Activated T-cell treated with anti-CD3 and anti-CD28 coated beads for 1 hour (primary cell): ENCODE measurements at places on chromosomes 3 and 15.

GRCh38 chr3:127655641-127656040 lies 17.1 kb upstream of the ABTB1 start:
- no peak for DNase-seq

- no peak for DNase-seq
Observed at GRCh38 chr15:91318516-91318915, 218.5 kb downstream of the SV2B start.

GRCh38 chr3:186097317-186097662 lies 11.6 kb downstream of the ETV5 start:
- no peak for DNase-seq

GRCh38 chr15:68364660-68365035 lies 67.3 kb downstream of the ITGA11 start:
- no peak for DNase-seq

- DNase-seq: no peak
Observed at GRCh38 chr15:89926158-89926557, 13.4 kb upstream of the ARPIN start.

DNA sequence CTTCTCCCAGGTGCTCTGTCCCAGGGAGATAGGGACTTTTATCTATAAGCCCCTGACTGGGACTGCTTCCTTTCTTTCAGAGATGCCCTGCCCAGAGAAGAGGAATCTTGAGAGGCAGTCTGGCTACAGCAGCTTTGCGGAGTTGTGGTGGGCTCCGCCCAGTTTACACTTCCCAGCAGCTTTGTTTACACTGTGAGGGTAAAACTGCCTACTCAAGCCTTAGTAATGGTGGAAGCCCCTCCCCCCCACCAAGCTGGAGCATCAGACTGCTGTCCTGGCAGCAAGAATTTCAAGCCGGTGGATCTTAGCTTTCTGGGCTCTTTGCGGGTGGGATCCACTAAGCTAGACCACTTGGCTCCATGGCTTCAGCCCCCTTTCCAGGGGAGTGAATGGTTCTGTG lies 253.8 kb upstream of the ARL6 start:
- DNase-seq: no peak

- no peak for DNase-seq
Observed at GRCh38 chr3:188486952-188487351, 333.0 kb downstream of the LPP start.

DNA sequence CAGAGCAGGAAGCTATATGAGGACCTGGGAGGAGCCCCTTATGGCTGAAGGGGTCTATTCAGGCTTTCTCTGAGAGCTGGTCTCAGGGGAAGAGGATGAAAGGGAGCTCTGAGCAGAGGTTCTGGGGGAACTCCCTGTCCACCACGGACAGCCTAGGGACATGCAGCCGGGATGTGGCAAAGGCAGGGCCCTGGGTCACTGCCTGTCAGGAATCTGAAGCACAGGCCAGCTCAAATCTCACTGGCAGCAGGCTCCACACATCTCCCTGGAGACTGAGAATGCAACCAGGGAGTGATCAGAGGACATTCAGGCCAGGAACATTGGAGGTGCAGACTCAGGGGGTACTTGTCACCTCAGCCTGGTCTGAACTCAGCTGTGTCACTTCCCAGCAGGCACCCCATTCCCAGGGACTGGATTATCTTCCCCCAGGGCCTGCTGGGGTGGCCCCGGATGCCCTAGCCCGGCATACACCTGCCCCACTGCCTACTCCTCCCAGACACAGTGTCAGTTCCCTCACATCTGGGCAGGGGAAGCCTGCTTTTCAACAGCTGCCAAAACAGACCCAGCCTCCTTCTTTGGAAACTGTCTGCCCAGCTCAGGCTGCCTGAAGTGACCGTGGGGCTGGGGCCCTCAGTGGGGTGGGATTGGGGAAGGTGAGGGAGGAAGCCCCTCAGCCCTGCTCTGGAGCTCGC lies 18.3 kb upstream of the SEMA3F start:
- no peak for DNase-seq

DNA sequence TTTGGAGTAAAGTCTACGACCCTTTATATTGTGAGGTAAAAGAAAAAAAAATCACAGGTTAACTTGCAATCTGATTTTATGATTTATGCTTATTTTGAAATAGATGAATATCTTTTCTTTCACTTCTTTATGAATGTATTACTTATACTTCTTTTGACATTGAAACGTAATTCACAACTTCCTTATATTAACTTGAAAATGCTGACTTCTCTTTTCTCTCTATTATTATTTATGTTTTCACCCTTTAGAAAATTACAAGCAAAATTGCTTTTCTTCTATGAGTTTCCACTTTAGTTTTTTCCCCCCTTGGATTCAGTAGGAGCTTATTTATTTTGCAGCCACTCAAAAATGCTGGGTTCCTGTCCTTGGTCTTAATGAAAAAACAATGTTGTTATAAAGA lies 25.4 kb downstream of the ACP3 start:
- DNase-seq: no peak

DNA sequence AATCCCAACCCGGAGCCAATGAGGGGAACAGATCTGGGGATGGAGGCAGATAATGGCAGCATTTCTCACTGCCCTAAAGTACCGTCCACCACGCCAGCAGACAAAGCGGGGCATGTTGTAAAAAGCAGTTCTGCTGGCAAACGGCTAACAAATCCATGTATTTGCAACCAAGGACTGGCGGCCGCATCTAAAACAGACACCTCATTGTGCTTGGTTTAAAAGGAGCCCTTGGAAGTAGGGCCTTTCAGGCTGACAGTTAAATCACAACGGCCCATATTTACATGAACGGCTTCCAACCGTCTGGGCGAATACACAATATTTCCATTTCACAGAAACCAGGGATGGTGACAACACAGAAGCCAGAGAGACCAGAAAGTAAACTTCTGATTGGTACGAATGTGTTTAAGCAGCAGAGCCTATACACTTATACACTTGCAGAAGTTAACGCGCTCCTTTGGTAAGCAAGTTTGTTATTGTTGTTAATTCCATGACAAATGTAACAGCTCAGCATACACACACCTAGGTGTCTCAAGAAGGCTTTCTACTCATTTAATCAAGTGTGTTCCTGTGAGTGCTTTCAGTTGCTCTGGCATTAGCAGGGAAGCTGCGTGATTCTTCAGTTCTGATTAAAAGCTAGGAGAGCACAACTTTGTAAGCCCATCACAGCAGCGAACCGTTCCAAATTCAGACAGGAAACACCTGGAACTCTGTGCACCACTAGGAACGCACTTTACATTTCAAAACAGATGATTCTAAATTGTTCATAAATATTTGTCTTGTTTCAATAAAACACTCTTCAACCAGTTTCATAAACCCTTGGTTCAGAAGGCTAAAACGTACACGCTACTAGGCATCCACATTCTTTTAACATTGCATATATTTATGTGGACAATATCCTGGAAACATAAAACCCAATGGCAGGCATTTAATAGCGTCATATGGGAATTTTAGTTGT lies 112.9 kb downstream of the PDZRN3 start:
- DNase-seq: no peak

DNA sequence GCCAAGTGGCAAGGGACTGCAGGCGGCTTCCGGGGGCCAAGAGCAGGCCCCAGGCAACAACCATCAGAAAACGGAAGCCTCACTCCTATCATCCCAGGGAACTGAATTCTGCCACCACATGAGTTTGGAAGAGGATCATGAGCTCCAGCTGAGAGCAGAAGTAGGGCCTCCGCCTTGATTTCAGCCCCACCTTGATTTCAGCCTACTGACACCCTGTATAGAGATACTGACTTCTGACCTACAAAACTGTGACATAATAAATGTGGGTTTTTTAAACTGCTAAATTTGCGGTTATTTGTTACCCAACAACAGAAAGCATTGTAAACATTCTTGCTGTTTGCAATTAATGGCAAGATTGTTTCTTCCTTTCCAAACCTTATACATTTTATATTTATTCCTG lies 21.6 kb upstream of the RARRES1 start:
- no peak for DNase-seq
